Activated CD4-positive, CD25-positive, alpha-beta regulatory T cell treated with anti-CD3 and anti-CD28 coated beads, Interleukin-2, amount 50 U/mL, for 16 hours (primary cell): ENCODE measurements at places on chromosomes 4 and X.

- no peak for DNase-seq
Observed at GRCh38 chr4:152009983-152010709, 249.3 kb upstream of the GATB start.

DNA sequence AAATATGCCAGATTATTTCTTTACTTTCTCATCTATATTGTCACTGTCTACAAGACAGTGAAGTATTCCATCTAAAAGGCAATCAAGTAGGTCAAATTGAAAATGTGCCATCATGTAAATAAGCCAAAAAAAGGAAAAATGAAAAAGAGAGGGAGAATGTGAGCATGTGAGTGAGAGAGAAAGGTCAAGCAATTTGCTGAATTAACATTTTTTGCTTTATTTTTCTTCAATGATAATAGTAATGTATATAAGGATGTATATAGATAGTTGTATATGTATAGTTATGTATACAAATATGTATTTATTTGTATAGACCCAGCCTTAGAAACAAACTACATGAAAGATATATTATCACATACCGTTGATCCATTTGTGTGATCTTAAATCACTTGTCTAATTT lies 11.5 kb downstream of the CXCL8 start:
- DNase-seq: no peak

GRCh38 chr4:32775049-32775448 lies 2054.9 kb downstream of the PCDH7 start:
- no peak for DNase-seq

- no peak for DNase-seq
Observed at GRCh38 chrX:110168585-110168984, 149.3 kb downstream of the AMMECR1 start.

DNA sequence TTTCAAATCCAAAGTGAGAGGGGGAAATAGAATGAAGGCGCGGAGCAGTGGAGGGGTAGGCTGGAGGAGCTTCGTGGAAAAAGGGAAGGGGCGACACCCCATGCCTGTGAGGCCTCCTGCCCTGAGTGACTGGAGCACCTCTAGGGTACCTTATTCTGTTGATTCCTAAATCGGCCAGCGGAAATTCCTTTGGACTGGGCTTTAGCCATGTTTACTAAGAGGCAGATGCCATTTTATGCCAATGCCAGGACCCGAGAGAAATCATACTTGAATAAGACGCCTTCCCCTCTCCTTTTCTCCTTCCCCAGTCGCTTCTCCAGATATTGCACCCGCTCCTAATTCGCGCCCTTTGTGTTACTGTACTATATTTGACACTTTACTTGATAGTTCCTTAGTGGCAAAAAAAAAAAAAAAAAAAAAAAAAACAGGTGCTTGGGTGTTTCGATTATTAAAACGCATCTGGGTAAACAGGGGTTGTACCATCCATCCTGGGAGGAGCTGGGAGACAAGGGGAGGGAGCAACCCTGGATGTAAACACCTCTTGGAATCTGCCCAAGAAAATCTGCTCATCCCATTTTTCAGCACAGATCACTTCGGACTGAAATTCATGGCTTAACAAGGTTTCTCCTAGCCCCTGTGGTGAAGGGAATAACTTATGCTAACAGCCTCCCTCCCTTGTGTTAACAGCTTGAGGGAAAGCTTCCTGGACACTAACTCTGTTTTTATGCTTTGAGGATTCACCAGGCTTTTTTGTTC lies 1.5 kb downstream of the BMP3 start:
- DNase-seq: no peak
